ENCODE measurements at places on chromosomes 2 and 18.

DNA sequence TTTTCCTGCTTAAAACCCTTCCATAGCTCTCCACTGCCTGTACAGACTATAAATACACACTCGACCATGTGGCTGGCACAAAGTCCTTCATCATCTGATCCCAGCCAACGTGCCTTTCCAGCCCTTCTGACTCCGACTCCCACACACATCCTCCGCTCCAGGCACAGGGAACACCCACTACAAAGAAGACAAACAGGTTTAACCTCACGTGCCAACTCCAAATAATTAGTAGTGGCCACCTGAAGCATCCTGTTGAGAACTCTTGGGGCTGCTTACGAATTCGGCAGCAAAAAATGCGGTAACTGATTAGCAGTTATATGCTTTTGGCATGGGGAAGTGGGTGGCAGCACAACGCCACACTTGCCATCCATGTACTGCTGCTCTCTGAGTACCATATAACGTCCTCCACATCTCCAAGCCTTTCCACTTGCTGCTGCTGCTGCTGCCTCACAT, 12.1 kb downstream of the SPIRE1 start:
- no peak for DNase-seq

DNA sequence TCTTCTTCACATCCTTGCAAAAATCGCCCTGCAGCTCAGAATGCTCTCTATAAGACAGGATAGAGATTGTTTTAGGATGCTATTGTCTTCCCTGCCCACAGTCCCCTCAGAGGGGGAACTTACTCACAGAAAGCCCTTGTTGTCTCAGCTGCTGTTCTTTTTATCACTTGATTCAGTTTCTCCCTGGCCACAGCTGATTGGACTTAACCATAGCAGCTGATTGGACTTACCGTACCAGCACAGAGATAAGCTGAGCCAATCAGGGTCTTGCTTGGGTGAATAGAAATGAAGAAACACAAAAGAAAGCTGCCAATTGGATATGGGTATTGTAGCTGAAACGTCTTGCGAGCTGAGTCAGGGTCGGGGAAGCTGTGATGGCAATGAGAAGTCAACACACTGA, 194.2 kb upstream of the MEX3C start:
- no peak for DNase-seq

DNA sequence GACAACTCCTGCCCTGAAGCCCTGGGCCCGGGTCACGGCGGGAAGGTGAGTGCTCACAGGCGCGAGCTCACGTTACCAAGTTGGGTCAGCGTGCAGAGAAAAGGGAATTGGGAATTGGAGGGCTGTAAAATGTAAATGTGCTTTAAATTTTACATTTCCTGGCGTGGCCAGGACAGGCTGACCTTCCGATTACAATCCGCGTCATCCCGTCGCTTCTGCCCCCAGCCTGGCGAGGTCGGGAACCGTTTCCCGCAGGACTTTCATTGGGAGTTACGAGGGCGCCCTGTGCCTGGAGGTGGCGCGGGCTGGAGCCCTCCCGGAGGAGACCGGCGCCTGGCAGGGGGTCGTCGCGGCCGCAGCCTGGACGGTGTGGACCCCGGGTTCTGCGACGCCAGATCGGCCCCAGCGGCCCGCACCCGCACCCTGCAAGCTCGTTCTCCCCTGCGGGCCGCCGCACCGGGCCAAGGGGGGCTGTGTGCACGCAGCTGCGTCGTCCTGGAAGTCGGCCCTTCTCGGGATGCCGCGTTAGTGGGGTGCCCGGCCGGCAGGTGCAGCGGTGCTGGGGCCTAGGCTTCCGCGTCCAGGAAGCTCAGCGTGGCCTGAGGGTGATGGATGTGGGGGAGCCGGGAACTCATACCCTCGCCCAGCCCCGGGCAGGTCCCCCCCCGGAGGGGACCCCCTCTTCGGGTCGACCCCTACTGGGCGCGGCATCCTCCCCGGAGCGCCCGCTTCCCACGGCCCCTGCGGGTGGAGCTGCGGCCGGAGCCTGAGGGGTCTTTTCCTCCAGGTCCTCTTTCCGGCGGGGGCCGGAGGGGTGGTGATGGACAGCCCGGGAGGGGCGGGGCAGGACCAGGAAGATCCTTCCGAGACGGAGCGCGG, 63.9 kb downstream of the LRRFIP1 start:
- no peak for DNase-seq

DNA sequence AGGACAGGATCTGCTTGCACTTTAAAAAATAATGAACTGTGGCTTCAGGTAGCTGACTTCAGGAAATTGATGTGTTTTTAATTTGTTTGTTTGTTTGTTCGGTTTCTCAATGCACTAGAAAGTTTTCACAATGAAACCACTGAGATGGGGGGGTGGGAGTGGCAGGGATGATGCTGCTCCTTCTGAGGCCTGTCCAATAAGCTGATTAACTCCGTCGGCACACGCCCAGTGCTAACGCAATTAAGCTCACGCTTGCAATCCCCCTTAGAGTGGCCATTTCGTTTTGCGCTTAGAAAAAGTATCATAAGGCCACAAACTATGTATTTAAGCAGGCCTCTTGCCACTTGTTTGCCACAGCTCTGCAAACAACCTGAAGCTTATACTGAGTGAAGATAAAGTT, 12.5 kb upstream of the GPR39 start:
- DNase-seq = no peak

DNA sequence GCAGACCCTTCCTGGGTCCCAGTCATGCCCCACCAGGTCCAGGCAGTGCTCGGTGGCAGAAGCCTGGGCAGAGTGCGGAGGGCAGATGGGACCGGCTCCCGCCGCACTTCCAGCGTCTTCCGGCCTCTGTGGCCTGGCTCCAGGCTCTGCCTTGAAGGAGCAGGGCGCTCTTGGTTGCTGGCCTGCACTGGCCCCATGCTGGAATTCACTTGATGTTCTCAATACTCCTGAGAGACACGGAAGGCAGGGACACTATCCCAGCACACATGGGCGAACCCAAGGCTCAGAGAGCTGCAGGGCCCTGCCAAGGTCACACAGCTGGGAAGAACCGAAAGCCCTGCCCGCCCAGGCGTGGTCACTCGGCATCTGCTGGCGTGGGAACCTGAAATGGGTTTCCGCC, 87.6 kb upstream of the ODC1 start:
- DNase-seq = no peak

DNA sequence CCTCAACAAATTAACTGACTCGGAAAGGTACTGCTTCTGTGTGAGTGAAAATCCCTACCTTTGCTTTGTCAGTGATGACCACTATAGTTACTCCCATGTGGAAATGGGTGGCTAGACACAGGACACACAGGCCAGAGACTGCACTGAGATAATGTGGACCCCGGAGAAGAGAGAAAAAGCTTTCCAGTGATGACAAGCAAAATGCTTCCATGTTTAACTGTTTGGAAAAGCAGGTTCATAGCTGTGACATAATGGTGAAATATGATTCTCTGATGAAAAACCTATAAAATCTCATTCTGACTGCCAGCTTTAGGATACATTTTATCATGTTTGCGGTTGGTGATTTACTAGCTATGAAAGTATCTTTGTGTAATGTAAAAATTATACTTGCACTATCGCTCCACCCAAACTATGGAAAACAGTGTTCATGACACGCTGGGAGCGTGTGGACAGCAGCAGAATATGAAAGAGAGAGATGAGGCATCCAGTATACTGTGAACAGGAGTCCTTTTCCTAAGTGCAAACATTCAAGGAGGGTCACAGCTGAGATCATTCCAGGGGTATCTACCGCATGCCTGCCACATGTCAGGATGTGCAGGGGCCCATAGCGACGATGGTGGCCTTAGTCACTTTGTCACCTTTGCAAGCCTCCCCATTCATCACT, 782.7 kb upstream of the SOX11 start:
- no peak for DNase-seq

- DNase-seq = no peak
Measured at GRCh38 chr2:98924910-98925309, 11.1 kb downstream of the CRACDL start.

DNA sequence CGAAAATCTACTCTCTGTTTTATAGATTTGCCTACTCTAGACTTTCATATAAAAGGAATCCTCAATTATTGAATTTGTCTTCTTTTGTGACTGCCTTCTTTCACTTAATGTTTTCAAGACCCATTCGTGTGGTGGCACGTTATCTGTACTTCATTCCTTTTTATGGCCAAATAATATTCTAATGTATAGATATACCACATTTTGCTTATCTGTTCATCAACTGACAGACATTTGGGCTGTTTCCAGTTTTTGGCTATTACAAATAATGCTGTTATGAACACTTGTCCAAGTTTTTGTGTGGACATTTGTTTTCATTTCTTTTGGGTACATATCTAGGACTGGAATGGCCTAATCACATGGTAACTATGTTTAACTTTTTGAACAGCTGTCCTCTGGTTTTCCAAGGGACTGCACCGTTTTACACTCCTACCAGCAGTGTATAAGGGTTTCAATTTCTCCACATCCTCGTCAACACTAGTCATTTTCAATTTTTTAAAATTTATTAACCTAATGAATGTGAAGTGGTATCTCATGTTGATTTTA, 9.3 kb upstream of the NPAS2 start:
- no peak for DNase-seq

DNA sequence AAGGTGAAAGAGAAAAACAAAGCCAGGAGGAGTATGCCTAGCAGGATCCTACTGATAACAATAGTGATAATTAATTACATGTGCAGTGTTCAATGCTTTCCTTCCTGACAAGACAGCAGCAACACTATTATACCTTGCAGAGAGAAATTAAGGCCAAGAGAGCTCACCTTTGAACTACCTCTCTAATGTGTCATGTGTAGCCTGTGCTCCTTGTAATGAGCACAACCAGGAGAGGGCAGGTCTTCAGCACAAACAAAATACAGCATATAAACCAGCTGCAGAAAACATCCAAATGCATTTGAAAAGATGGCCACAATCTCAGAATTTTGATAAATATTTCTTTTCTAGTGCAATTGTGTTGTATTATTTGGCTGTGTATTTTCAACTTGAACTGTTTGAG, 1425.7 kb downstream of the DSC3 start:
- no peak for DNase-seq

Measured in activated T-helper 1 cell treated with Interleukin-2 at 50 U/mL for 16 hours (primary cell).